Mesenteric fat pad (tissue), 1 donor: ENCODE measurements at places on chromosomes 4 and X. TPM values are rescaled to one million over a fixed set of nuclear protein-coding genes. Genes with fewer than 3 reads are reported as not detected.

DNA sequence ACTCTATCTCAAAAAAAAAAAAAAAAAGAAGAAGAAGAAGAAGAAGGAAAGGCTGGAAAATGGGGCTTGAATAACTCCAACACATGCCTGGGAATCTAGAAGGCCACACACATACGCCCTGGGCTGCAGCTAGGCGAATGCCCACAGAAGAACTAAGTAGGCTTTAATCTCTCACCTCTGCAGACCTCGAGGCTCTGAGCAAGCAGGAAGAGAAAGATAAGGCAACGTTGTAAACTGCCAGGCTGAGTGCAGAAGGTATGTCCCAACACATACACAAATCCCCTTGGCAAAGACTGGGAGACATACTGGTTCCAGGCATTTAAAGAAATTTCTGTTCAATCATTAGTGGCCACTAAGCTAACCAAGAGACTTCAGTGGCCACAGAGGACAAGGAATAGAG lies 18.4 kb downstream of the SLC38A5 start:
- no peak for DNase-seq

- no peak for DNase-seq
These were observed 23.5 kb upstream of the IRAK1 start for GRCh38 chrX:154043003-154043763.

DNA sequence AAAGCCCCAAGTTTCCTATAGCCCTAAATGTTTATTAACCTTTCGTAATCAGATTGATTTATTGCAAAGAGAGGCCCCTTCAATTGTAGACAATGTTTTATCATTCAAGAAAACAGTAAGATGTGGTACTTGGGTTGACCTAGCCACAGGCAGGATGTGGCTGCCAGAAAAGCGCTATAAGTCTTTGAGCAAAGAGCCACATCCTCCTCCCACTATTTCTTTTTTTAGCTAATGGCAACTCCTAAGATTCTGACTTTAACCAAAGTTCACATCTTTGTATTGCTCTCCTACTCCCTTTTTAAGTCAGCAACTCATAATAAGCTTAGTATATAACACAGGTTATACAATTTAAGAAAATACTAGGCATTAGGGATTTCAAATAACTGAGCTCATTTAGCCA lies 70.7 kb upstream of the PPP3CA start:
- no peak for DNase-seq

DNA sequence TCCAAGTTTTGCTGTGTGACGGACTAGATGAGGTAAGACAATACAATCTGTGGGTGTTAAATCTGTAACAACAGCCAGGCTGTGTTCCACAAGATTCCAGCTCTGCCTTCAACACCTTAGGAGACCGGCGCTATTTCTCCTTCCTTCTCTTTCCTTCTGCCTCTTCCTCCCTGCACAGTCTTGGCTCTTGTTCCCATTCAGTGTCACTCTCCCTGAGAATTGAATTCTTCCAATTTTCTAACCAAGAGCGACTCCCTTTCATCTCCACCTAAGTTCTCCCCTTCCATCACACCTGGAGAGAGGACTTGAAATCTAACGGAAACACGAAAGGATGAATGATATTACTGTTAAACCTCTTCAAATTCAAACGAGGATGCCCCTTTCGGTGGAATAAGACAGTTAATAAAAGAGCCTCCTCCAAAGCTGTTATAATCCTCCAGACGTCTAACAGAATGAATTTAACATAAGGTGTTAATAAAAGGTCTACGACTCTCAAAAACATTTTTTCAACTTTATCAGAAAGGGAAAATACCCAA lies 2.7 kb downstream of the EPHA5 start:
- DNase-seq = no peak

DNA sequence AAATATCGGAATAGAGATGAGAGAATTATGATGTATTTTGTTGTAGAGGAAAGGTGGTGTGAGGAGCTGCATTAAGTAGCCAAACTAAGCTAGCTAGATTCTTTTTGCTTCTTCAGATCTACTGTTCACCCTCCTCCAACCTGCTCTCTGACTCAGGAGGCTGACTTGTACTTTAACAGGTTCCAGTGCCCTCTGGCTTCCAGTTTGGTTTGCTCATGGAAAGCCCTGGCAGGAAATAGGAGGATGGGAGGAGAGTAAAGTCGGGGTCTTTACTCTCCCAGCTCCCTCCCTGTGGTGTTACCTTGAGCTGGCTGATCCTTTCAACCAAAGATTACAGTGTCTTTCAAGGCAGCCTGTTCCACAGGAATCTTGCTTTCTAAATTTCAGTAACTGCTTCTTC lies 277.0 kb upstream of the EDA2R start:
- DNase-seq = no peak

The RAB9B gene
- 0.74 TPM for total RNA-seq

The TMPRSS11E gene
- not detected for total RNA-seq

DNA sequence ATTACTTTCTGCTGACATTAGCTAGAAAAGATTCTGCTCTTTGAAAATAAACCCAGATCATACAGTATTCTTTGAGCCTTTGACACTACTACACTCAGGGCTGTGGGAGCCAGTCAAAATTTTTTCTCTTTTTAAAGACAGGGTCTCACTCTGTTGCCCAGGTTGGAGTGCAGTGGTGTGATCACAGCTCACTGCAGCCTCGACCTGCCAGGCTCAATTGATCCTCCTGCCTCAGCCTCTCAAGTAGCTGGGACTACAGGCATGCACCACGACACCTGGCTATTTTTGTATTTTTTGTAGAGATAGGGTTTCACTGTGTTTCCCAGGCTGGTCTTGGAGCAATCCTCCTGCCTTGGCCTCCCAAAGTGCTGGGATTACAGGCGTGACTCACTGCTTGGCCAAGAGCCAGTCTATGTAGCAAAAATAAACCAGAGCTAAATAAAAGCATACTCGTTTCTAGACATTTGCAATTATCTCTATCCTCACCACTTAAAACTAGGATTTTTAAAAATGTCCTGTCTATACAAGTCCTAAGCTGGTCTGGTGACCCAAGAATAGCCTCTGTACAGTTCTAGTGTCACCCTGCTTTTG lies 43.2 kb downstream of the AKAP4 start:
- no peak for DNase-seq

GRCh38 chrX:103310555-103311398 lies at the start of gene BEX2:
BEX2 (minus strand) TSS chrX:103310990; CDS start chrX:103309976, 1,014 bp downstream.
- DNase-seq = no peak
